Stimulated activated CD8-positive, alpha-beta memory T cell treated with anti-CD3 and anti-CD28 coated beads, Interleukin-4, amount 100 ng/mL, for 4 hours (primary cell): ENCODE measurements at places on chromosomes 16 and 17.

- no peak for DNase-seq
These were observed 146.0 kb downstream of the FTO start for GRCh38 chr16:53849994-53850393.

GRCh38 chr17:37770631-37771518, 26.0 kb upstream of the HNF1B start:
- no peak for DNase-seq

GRCh38 chr17:29123111-29123510, 57.1 kb downstream of the MYO18A start:
- DNase-seq, result no peak

DNA sequence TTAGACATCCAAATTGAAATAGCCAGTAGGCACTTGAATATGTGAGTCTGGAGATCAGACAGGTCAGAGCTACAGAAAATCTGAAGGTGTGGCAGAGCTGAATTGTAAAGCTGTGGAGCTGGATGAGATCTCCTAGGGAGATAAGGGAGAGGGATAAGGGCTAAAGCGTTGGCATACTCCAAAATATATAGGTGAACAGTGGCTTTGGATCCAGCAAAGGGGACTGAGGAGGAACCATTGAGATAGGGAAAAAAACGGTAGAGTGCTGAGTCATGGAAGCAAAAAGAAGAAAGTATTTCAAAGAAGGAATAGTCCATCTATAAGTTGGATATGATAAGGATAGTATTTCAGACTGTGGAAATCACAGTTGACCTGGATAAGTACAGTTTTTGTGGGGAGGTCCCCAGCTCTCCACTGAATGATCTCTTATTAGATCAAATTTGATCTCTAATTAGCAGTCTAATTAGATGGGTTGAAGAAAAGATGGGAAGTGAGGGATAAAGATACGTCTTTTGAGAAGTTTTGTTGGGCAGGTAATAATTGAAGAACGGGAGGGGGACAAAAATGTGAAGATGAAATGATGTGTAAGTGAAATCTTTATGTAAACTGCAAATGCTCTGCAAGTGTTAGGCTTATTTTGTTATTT, 587 bp upstream of the DBF4B start:
- DNase-seq, result no peak

- DNase-seq, result no peak
These were observed 110.1 kb downstream of the YPEL2 start for GRCh38 chr17:59441464-59442096.

GRCh38 chr16:71840052-71840451, 5.7 kb upstream of the ATXN1L start:
- no peak for DNase-seq

GRCh38 chr17:72191921-72192799, 71.3 kb downstream of the SOX9 start:
- no peak for DNase-seq
